ENCODE measurements at places on chromosomes 7 and 10. TPM values are rescaled to one million over a fixed set of nuclear protein-coding genes. Genes with fewer than 3 reads are reported as not detected.

CALN1 gene
- total RNA-seq, result 1.3 TPM

NFE2L3 gene
- 1.7 TPM for total RNA-seq

EPDR1 gene
- 12.3 TPM for total RNA-seq

- no peak for DNase-seq
Measured at GRCh38 chr7:115329006-115329405, 407.1 kb downstream of the MDFIC start.

Data from pancreas (tissue), 10 donors.